Stimulated activated CD8-positive, alpha-beta memory T cell treated with anti-CD3 and anti-CD28 coated beads, Interleukin-2, amount 100 ng/mL, for 48 hours (primary cell): ENCODE measurements at places on chromosomes 7 and 10.

- DNase-seq = no peak
Observed at GRCh38 chr7:77580762-77581350, 43.8 kb downstream of the PTPN12 start.

DNA sequence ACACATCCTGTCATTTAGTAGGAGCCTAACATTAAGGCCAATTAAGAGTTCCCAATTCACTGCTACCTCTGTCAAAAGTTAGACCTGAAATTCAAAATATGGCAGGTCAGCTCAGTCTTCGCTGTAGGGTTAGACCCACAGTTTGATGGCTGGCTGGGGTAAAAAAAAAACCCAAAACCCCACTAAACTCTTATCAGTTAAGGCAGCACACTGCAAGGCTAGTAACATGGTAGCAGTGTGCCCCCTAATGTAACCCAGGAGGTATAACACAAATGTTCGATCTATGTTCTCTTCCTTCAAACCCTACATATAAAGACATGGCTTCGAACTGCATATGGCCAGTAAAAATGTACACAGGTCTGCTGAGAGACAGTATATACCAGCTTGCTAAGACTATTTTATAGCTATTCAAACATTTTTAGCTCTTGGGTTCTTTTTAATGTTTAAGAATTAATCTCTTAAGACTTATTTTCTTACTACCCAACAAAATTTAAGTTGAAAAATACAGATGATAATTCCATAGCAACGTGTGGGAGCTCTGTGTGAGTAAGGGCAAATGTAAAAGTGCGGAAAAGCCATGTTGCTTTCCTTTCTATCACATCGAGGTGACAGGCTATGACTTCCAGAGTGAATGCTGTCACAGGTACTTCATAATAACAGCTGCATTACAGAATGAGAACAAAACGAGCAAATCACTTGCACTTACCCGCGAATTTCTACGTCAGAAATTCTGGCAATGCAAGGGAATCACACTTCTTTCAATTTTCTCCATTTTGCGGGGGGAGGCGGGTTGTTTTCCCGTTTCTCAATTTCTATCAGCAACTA is 168.4 kb upstream of the IMMP2L start:
- DNase-seq = no peak

DNA sequence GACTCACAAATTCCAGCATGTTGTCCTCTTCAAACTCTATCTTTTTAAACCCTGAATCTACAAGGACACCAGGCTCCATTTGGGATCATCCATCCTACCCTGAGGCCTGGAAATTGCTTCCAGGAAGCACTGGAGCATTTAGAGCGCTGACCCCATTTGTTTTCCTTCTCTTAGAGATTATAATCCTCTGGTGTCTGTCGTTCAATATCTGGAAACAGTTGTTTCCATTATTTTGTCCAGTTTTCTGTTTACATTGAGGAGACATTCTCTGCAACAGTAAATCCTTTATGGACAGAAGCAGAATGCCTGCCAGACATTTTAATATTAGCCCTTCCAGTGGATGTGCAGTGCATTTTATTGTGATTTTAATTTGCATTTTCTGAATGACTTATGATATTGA is 119.4 kb upstream of the MEOX2 start:
- DNase-seq = no peak

DNA sequence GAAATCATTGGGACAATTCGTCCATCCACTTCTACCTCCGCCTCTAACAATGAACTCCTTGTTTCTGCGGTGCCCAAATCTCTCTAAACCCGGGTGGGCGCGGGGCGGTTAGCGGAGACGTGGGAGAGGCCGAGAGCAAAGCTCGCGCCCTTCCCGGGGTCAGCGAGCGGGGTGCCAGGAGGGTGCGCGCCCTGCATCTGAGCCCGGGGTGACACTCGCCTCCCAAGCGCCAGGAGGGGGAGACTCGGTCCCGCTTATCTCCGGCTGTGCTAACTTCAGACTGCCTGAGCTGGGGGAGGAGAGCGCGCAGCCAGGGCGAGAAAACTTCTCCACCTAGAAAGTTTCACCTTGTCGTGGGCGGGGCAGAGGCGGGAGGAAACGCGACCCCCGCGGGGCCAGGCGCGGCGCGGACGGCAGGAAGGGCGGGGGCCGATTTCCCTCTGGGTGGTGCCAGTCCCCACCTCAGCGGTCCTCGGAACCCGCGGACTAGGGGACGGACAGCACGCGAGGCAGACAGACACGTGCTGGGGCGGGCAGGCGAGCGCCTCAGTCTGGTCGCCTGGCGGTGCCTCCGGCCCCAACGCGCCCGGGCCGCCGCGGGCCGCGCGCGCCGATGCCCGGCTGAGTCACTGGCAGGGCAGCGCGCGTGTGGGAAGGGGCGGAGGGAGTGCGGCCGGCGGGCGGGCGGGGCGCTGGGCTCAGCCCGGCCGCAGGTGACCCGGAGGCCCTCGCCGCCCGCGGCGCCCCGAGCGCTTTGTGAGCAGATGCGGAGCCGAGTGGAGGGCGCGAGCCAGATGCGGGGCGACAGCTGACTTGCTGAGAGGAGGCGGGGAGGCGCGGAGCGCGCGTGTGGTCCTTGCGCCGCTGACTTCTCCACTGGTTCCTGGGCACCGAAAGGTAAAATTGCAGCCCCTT is at the start of gene MET:
Gene MET (plus strand): TSS at position 516 of the 915 bp plus-strand sequence. CDS start 26,889 bp downstream, outside the sequence.
- peak; percentile 48 for DNase-seq

GRCh38 chr10:96254976-96255375 is 16.4 kb downstream of the BLNK start:
- no peak for DNase-seq

GRCh38 chr7:152986376-152986775 is 226.8 kb downstream of the ACTR3B start:
- no peak for DNase-seq
